Skin of body (tissue), 3 donors: ENCODE measurements at places on chromosomes 1 and 21. TPM values are rescaled to one million over a fixed set of nuclear protein-coding genes. Genes with fewer than 3 reads are reported as not detected.

DNA sequence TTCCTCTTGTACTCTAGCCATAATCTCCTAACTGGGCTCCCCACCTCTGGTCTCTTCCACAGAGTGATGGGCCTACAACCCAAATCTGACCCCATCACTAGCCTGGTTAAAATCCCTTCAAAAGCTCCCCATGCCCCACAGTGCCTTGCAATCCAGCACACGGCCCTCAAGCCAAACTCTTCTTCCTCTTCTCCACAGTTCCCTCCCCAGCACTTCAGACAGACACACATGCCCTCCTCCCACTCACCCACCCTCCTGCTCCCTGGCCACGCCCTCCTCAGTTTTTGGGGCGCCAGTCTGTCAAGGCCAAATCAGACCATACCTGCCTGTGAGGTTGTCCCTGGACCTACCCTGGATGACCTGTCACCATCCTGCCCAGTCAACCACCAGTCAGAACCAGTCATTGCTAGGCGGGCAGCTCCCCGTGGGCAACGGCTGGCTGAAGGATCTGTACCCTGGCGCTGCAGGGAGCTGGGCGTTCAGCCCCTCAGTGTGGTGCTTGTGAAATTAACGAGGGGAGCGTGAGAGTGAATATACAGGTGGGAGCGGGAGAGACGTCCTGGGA lies 753 bp downstream of the C1orf210 start:
- no peak for DNase-seq

GRCh38 chr1:213019450-213019849 lies 3.8 kb upstream of the ANGEL2 start:
- DNase-seq, result no peak

GRCh38 chr1:203380420-203381150 lies 29.7 kb upstream of the FMOD start:
- no peak for DNase-seq

DNA sequence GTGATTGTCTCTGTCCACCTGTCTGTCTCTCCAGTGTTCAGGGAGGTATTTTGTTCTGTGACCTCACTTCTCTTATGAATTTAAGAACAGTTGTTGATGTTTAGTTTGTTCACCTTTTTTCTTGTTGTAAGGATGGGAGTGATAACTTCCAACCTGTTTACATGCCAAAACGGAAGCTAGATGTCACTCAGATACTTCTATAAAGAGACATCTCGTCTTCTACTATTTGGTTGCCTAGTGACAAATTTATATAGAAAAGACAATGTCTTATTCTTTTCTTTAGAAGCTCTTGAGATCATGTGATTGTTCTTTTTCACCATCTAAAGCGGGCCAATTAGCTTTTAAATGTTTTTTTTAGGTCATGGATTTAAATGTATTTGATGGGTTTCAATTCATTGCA lies 33.8 kb downstream of the PRSS38 start:
- DNase-seq, result no peak

GRCh38 chr1:161117759-161118581 lies at the start of the genes NIT1 and PFDN2:
Gene NIT1 (plus strand): TSS chr1:161118105. CDS start chr1:161118177, 72 bp downstream.
Gene PFDN2 (minus strand): TSS chr1:161118037. CDS start chr1:161118026, 11 bp downstream.
- DNase-seq, result peak; percentile 85

DNA sequence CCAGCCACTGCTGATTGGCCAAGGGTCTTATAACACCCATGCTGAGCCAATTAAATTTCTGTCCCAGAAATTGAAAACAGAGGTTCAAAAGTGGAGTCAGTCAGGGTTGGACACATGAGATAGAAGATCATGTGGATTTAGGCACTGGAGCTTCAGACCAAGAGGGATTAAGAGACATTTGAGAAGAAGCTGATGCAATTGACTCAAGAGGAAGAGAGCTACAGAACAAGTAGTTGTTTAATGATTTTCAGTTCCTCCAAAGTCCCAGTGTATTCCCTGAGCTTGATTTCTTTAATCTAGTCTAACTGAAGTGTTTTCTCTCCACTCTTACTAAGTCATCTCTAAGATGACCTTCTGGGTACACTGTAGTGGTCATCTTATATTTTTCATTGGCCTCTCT lies 227.1 kb downstream of the DUSP10 start:
- no peak for DNase-seq

DNA sequence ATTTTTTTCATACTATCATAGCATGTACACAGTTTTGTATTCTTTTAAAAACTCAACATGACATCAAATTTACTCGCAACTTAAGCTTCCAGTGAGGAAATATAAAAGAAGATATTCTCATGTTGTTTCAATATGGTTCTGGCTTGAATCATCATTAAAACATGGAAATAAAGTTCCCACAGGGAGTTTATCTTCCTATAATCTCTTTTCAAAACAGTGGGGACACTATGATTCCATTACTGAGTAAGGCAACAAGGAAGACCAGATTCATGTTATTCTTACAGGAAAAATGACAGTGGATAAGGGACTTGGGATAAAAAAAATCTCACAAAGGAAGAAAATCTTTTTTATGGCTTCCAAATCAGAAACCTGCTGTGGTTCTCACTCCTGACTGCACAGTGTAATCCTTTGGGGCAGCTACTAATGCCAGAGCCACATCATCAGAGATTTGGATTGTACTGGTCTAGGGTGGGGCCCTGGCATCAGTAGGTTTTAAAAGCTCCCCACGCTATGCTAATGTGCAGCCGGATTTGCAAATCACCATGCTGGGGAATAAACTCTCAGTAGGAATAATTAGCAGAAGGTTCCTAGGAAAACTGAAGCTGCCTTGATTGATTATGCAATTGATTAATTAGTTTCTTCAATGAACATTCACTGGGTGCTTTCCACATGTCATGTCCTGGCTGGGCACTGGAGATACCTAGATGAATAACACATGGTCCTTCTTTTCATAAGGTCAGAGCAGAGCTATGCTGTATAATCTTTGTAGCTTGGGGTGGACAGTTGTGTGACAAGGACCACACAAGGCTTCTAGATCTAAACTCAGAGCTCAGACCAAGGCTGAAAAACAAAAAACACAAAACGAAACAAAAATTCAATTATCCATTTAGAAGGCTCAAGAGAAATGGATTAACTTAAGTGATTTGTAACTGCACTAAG lies 71.1 kb upstream of the C8B start:
- no peak for DNase-seq

GRCh38 chr1:50108497-50109059 lies at the start of gene ELAVL4:
Gene ELAVL4 (plus strand): TSS chr1:50108920. CDS start chr1:50109190, 270 bp downstream.
- no peak for DNase-seq

- DNase-seq, result peak; percentile 54
These were observed 229.6 kb upstream of the JUN start for GRCh38 chr1:59013276-59013927.

DNA sequence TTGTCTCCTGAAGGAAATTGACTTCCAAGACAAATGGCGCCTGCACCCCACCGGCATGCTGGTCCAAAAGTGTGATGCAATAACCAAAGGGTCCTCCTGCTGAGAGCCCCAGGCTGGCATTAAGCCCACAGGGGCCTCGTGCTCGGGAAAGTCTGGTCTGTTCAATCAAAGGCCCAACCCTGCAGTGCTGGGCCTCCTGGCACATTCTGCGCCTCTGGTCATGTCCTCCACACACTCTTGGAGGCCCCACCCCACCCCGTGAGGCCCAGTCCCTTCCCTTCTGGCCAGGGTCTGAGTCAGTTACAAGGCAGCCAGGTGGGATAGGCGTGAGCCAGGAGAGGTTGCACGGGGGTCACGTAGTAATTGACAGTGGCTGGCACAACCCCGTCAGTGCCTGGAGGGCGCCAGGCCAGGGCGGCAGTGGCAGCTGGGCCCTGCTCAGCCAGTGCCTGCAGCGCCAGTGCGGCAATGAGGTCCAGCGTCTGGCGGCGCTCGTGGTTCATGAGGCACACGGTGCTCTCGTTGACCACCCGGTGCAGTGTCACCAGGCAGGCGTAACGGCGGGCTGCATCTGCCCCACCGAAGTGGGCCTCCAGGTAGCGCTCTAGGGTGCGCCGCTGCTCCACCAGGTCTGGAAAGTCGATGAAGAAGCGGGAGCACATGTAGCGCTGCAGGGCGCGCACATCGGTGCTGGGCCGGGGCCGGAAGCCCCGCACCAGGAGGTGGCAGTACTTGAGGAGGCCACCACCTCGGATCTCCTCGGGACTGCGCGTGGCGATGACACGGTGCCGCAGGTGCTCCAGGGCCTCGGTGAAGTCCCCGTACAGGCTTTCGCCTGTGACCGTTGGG lies 6.8 kb downstream of the TENT5B start:
- no peak for DNase-seq

GRCh38 chr1:224170748-224171478 lies 12.1 kb upstream of the DEGS1 start:
- no peak for DNase-seq

- DNase-seq, result no peak
These were observed 650.4 kb upstream of the PRMT6 start for GRCh38 chr1:106406114-106406513.

DNA sequence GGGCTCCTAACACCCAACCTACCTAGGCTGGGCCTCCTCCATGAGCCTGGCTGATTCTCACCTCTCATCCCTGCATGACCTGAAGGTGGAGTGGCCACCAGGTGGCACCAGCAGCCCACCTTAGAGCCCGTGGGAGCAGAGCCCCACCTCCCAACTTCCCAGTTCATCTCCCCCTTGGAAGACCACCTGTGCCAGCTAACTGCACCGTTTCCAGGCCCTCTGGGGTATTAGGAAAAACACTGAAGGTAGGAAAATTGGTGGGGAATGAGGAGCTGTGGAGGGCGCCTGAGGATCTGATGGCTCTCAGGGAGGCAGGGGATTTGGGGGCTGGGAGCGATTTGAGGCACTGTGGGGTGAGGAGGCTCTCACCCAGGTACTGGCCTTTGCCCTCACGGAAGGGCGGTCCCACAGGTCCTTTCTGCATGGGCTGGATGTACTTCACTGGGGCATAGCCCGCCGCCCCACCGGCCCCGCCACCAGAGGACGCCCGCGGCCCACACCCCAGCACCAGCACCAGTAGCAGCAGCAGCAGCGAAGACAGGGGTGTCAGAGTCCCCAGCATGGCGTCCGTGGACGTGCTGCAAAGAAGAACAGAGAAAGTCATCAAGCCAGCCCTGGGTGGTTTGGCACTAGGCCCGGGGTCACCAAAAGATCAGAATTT lies 11.1 kb downstream of the ADPRS start:
- DNase-seq, result peak; percentile 38

GRCh38 chr21:45829668-45830067 lies 151.9 kb upstream of the COL6A1 start:
- DNase-seq, result no peak

GRCh38 chr1:40692429-40692895 lies 958 bp downstream of the NFYC start:
- DNase-seq, result no peak

- DNase-seq, result no peak
These were observed 16.0 kb upstream of the OVAAL start for GRCh38 chr1:180542838-180543145.

DNA sequence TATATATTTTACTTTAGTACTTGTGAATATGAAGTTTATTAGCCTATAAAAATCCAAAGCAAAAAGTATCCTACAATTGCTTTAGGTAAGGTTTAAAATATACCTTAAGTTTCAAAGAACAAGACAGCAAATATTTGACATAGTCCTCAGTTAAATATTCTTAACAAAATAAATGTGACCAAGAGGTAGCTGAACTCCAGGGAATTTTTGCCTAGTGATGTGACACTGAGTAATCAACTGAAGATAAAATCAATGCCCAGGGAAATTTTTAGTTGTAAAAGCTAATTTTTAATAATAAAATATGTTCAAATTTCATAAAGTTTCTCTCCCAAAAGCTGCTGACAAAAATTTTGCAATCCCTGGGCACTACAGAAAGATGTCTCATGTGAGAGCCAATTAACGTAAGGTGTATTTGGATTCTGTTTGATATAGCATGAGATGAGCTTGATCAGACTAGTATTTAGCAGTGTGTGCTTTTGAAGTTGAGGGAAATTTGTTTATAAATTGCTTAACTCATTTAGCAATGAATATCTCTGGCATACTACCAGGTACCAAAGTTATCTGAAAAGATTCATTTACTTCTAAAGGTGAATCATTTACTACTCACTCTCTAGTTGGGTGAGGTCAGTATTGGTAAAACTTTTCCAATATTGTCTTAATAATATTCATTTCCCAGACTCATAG lies 80.2 kb upstream of the PALMD start:
- no peak for DNase-seq

- peak; percentile 34 for DNase-seq
These were observed 46.0 kb downstream of the RUNX1 start for GRCh38 chr21:35002879-35003722.

- no peak for DNase-seq
These were observed 35.7 kb upstream of the CAP1 start for GRCh38 chr1:40004857-40005256.

The DIO1 gene
- not detected for total RNA-seq

DNA sequence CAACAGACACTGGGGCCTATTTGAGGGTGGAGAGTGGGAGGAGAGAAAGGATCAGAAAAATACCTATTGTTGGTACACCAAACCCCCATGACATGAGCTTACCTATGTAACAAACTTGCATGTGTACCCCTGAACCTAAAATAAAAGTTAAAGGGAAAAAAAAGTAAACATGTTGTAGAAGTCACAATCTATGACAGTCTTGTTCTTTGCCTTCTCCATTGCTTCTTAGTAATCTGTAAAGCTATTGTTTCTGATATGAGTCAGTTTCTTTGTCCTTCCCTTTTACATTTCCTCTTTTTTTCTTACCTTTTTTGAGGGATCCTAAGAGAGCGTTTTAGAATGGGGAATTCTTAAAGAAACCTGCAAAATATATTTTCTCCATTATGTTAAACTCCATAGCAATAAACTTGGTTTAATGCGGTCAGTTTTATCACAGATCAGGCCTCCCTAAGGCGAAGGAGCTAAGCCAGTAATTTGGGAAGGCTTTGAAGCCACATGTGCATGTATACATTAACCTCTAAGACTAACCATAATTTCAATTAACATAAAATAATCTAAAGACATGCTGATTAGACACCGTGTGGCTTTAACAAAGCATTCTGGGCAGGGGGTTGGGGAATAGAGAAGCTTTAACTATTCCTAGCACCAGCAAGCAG lies 77.8 kb upstream of the C1orf105 start:
- DNase-seq, result no peak

The LCE3E gene
- total RNA-seq, result 1.3 TPM

DNA sequence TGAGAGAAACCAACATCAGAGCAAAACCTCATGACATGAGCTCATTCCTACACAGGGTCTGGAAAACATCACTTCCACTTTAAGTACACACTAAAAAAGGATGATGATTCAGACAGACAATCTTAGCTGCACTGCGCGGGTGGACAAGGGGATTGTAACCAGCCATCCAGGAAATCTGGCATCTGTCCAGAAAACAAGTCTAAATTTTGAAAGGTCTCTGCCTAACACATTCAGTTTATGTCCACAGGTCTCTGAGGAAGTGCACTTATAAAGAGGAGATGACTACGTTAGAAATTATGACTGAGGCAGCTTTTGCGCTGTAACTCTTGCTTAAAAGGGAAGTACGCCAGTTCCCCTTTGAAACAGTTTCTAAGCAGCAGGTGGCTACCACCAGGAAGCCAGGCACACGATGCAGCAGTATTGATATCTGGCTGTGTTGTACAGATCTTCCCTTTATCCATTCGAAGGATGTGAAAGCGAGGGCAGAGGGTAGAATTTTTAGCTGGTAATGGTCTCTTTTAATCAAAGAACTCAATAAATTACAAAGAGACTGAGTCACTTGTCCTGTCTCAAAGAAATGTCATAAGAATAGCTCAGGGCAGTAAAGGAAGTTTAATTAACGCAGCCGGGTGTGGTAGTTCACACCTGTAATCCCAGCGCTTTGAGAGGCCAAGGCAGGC lies 128.0 kb downstream of the SETD4 start:
- peak; percentile 30 for DNase-seq

The OR2L13 gene
- not detected for total RNA-seq

GRCh38 chr1:67666636-67667035 lies 18.4 kb upstream of the GADD45A start:
- DNase-seq, result no peak
